Peyer's patch (tissue), 4 donors: ENCODE measurements at places on chromosomes 6 and 20. TPM values are rescaled to one million over a fixed set of nuclear protein-coding genes. Genes with fewer than 3 reads are reported as not detected.

DNA sequence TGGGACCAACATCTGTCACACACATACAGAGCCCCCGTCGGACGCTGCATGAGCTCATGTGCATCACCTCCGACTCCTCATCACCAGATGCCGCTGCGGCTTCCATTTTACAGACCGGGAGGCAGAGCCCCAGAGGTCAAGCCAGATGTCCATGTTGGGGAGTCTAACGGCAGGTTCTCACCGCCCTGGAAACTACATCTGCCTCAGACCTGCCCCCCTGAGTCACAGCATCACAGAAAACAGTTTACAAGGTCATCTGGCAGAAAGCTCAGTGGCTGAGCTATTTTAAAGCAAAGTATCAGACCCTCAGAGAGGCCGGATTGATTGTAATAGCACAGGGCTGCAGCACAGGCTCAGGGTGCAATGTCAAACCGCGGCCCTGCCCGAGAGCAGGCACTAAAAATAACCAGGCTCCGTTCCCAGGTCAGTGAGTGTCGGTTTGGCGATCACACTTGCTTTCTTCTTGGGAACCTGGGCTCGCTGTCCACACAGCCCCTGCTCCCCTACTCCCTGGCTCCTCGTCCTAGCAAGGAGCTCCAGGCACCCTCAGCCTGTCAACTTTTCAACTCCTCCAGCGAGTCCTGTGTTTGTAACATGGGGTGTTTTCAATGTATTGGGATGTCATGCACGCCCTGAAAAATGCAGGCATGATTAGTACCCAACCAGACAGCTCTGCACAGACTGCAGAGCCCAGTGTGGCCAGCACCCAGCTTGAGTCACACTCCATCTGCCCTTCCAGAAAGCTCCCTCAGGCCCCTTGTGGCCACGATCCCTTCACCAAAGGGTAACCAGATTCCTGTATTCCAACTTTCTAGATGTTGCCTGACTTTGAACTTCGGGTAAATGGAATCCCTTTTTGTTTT, 264.5 kb downstream of the CDH4 start:
- peak; percentile 19 for DNase-seq

Gene SHLD1
- 8.4 TPM for total RNA-seq

GRCh38 chr6:26205625-26206574, 118.7 kb downstream of the HFE start:
- DNase-seq = no peak

DNA sequence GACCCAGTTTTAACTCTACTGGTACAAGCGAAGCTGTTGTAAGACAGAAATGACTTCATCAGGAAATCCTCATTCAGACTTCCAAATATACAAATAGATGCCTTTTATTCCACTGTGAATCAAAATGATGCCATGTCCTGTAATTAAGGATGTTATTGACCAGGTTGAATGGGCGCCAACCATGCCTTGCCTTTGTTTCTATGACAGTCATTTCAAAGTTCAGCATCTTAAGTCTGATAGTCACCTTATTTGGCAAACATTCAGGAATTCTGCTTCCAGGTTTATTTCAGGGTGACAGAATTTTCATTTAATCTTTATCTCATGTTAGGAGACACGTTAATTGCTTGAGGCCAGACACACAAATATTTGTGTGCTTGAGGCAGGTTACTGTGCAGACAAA, 592.8 kb upstream of the JAG1 start:
- no peak for DNase-seq

Gene IRF4
- total RNA-seq = 6.4 TPM

DNA sequence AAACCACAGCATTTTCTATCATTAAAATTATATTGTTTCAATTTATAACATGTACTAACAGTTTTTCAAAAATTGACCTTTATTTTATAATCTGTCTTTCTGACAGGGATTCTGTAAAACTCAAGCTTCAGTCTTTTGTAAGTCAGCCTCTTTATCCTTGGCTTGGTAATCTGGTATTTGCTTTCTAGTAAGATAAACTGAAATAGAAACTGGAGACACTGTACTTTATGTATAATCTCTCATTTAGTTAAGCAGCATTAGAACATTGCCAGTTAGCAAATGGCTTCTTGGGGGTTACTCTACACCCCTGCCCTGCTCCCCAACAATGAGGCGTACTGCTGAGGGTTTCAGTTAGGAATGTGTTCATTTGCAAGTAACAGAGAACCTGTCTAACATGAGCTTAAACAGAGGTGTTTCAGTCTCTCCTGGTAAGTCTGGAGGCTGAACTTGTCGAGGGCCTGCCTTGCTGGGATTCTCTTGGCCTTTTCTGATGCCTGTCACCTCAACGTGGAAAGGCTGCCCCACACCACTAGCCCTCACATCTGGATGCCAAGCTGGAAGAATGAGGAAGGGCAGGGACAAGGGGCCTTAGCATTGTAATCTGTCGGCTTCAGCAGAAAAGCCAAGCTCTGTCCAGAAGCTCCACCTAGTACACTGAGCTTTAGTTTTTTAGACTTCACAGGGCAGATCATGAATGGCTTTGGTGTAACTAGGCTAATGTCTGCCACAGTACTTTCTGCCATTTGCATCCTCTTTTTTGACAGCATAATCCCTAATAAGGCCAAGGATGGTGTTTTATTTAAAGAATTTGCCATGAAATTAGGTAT, 34.8 kb downstream of the SH3BGRL2 start:
- no peak for DNase-seq

DNA sequence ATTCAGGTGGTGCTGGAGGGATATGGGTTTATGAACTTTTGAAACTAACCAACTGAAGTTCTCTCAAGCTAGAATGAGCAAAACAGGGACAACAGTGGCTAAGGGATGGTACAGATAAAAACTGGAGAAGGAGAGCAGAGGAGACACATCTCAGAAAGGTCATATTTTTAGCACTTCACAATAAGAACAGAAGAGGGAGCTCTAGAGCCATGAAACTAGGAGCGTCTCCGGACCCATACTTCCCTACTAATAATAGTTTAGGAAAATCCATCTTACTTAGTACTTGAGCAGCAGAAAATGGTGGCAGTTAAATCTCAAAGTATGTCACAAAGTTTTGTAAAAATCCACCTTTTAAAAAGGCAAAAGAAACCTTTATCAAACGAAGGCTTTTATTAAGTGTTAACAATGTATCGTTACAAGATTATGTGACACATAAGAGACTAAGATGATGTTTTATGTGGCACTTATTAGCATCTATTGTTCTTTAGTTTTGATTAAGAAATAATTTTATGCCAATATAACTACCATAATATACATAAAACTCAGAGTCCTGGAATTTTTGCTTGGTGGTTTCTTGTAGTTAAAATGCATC, 278.6 kb downstream of the TBC1D32 start:
- no peak for DNase-seq

DNA sequence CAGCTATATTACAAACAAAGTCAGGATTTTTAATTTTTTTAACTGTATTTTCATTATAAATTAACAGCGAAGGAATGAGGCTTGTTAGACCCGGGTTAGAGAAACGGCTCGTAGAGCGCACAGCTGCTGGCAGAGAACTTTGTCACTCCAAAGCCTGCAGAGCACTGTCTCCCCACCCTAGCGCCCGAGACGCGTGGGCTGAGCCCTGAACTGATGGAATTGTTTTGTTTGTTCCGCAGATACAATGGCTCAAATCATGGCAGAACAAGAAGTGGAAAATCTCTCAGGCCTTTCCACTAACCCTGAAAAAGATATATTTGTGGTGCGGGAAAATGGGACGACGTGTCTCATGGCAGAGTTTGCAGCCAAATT, 810 bp downstream of the LAMP5 start:
- DNase-seq = no peak

DNA sequence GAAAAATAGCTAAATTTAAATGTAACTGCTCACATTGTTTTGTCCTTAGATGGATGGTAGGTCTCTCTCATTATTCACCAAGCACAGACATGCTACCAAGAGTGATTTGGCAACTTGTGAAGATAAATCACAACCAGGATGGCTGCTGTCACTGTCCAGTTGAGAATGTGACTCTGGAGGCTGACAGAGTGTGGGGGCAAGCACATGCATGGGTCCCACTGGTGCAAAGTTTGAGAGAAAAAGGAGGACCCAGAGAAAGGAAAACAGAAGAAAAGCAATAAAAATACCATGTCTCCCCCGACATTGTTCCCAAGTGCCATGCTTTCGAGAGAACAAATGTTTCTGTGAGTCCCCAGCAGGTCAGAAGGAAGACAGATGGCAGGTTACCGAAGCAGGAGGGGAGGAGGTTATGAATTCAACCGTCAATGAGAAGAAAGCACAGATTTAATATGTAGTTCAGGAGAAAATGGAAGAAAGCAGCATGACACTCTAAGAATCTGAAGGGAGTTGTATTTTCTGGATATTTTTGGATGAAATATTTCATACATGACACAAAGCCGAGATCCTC, 73.0 kb upstream of the TSHZ2 start:
- DNase-seq = no peak

- no peak for DNase-seq
These were observed 28.9 kb downstream of the PREP start for GRCh38 chr6:105374010-105374420.

GRCh38 chr6:71056656-71057055, 99.8 kb upstream of the B3GAT2 start:
- no peak for DNase-seq

DNA sequence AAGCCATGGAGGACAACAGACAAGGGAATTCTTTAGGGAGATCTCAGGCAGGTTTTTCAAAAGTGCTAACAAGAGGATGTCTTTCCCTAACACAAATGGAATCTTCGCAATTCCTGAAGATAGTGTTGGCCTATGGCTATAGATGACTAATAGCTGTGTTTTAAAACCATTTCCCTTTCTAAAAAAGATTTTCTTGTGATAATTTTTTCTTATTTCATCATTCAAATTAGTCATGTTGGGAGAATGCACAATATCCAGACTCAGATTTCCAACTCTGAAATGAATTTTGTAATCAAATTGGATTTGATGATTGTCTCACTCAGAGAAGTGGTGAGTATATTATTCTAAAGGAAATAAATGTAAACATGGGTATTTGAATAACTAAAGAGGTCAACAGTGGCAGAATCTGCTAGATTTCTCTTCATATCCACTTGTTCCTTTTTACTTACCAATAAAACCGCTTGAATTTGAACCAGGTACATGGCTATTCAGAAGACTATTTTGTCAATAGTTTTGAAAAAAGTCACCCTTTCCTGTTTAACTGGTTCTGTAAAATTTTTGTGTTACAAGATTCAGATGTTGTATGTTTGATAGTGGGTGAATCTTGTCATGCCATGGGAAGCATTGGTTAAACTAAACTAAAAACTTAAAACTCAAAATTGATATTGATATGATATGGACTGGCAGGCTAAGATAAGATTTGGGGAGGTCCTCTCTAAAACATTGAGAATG, 1223.7 kb upstream of the EYS start:
- no peak for DNase-seq

DNA sequence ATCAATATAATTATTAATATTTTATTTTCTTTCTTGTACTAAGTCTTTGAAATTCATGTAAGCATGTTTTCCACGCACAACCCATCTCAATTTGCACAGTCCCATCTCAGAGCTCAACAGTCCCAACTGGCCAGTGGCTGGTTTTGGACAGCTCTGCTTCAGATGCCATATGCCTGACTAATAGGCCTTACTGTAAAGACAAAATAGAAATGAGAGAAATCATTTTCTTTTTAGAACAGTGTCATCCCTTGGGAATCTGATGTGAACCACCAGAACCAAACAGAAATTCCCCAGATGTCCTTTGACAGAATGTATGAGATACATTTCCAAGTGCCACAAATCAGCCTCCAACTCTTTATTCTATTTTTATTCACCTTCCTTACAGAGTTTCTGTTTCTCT, 338.9 kb downstream of the ESR1 start:
- DNase-seq = no peak

- DNase-seq = no peak
These were observed 102.0 kb upstream of the RPS6KA2 start for GRCh38 chr6:166728884-166729530.

DNA sequence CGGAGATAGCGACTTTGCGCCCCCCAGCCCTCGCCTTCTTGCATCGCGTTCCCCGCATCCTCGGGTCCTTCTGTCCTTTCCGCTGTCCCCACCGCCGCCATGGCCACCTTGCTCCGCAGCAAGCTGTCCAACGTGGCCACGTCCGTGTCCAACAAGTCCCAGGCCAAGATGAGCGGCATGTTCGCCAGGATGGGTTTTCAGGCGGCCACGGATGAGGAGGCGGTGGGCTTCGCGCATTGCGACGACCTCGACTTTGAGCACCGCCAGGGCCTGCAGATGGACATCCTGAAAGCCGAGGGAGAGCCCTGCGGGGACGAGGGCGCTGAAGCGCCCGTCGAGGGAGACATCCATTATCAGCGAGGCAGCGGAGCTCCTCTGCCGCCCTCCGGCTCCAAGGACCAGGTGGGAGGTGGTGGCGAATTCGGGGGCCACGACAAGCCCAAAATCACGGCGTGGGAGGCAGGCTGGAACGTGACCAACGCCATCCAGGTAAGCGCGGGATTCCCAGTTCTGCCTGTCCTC, 401 bp downstream of the SLC32A1 start:
- DNase-seq = no peak

DNA sequence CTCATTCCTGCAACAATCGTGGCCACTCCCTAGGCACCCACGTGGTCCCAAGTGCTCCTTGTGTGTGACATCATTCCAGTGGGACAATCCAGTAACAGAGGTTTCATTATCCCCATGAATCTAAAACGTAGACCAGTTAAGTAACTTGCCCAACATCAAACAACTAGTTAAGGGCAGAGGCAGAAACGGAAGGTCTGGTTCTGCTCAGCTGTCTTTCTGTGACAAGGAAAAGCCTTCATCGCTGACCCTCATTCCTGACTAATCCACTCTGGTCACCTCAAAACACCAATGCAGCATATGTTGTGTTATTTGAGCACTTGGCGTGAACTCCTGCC, 261.4 kb upstream of the JARID2 start:
- DNase-seq = no peak

DNA sequence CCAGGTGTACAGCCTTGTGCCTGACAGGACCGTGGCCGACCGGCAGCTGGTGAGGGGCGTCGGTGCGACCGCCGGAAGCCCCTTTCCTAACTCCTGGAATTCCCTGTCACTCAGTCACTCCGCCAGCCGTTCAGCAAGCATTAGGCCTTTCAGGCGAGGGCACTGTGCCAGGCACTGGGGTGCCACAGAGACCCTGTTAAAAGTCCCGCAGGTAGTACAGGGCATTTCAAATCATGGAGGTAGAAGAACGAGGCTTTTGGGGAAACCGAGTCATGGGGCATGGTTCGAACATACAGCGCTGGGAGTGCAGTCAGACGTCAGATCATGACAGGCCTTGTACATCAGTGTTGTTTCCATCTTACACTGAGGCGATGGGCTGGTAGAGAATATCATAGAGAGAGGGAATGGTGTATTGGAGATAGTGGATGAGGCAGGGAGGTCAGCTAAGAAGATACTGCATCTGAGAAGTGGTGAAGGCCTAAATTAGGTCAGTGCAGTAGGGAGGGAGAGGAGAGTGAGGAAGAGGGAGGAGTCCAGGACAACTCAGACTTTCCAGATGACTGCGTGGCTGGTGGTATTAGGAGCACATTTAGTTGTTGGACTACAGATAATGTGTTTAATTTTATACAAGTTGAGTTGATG, 892 bp upstream of the DXO start:
- no peak for DNase-seq

Gene MYCT1
- 11.0 TPM for total RNA-seq

GRCh38 chr20:34978092-34978744, 22.6 kb downstream of the MYH7B start:
- no peak for DNase-seq
